ENCODE measurements at places on chromosomes 11 and 22.

DNA sequence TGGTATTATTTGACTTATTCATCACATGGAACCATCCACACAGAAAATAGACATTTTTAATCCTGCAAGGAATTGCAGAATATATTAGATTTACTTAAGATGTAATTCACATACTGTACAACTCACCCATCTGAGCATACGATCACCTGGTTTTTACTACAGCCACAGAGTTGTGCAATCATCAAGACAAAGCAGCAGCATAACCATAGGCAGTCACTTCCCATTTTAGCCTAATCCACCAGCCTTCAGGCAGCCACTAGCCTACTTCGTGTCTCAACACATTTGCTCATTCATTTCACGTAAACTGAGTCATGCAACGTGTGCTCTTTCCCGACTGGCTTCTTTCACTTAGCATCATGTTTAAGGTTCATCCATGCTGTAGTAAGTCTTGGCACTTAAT, 23.0 kb downstream of the PIWIL3 start:
- no peak for DNase-seq

- DNase-seq, result no peak
These were observed 83.8 kb downstream of the ME3 start for GRCh38 chr11:86588566-86589090.

DNA sequence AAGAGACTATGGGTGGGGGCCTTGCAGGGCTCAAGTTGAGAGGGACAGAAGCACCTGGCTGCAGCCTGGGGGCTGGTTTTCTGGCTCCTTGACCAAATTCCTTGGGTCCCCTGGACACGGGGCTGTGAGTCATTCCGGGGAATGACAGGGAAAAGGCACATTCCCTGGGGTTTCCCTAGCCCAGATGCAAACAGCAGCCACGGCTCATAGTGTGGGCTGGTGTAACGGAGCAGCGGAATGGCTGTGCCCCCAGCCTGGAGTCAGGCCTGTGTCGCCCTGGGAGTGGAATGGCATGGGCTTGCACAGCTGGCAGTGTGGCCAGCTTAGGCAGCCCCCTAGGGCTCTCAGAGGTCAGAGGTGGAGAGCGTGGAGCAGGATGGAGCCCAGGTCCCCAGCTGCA, 77.6 kb upstream of the KCNQ1OT1 start:
- DNase-seq, result no peak

GRCh38 chr22:36853407-36854099, 7.3 kb upstream of the NCF4 start:
- DNase-seq, result peak; percentile 85

DNA sequence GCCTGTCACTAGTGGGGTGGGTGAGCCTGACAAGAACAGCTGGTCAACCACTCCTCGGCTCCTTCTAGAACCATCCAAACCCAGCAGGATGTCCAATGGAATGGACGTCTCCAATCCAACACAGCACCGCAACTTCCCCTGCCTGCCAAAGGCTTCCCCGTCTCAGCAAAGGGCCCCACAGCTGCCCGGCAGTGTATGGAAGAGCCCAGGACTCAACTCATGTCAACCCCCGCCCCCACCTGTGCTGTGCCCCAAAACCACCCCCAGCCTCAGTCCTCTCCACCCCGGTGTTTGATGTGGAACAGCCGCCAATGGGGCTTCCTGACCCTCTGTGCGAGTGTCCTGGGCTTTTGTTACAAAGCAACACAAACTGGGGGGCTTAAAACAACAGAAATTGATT, 223.8 kb downstream of the CTTN start:
- no peak for DNase-seq

DNA sequence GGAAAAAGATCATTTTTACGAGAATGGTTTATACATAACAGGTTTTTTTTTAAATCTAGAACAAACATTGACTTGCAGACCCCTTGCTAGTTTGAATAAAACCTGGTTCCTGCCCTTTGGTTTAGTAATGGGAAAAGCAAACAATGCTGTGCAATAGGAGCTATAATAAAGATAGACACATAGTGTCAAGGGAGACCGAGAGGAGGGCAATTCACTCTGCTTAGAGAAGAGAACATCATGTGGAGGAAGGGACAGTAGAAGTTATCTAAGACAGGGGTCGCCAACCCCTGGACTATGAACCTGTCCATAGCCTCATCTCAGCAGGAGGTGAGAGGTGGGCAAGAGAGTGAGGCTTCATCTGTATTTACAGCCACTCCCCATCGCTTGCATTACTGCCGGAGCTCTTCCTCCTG, 7.0 kb upstream of the RDX start:
- DNase-seq, result no peak

GRCh38 chr22:46991666-46992065, 229.2 kb downstream of the TBC1D22A start:
- no peak for DNase-seq

- DNase-seq, result no peak
These were observed 1.5 kb downstream of the RAB30 start for GRCh38 chr11:83070044-83070701.

DNA sequence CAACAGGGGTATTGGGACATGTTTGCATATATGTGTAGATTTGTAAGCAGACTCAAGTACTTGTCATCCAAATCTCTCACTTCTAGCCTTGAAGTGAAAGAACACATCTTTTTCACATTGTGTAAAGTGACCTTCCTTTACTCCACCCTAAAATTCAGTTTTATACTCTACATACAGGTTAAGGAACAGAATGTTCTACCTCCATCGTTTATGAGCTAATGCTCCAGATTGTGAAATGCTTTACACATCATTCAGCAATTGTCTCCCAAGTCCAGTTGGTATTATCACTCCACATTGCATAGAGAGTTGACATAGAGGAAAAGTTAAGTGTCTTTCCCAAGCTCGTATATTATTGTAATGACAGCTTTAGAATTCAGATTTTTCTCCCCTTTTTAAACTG, 46.1 kb upstream of the BLID start:
- DNase-seq, result no peak

GRCh38 chr22:37498289-37498909, 12.2 kb upstream of the MFNG start:
- peak; percentile 63 for DNase-seq

- no peak for DNase-seq
These were observed 82.6 kb upstream of the SYT13 start for GRCh38 chr11:45368697-45369096.

DNA sequence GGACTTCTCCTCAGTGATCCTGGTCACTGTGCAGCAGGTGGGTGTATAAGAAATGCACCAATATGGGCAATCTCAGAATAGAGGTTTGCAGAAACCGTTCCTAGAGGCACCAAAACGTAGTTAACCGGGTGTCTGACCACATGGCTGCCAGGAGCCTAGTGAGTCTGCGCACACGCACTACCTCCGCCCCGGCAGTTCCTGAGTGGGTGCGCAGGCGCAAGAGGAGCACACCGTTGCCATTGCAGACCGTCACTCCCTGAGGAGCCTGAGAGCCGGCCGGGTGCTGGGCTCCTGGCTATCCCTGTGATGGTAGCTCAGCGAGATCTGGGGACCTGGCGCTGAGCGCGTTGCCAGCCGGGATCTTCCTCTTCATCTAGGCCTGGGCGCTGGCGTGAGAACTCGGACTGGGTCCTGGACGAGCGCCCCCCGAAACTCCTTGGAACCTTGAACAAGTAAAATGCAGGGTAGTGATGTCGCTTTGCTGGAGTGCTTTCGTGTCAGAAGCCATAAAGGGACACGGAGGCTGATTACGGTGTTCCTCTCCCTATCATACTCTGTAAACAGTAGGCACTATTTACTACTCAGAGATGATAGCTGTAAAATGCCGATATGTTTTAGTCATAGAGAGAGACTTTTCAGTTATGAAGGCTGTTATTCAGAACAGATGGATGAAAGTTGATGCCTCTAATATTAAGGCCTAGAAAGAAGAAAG, at the start of gene MS4A13:
Gene MS4A13, plus strand, starts transcription at position 249 of the 712 bp plus-strand sequence. CDS start 2,692 bp downstream, outside the sequence.
- no peak for DNase-seq

DNA sequence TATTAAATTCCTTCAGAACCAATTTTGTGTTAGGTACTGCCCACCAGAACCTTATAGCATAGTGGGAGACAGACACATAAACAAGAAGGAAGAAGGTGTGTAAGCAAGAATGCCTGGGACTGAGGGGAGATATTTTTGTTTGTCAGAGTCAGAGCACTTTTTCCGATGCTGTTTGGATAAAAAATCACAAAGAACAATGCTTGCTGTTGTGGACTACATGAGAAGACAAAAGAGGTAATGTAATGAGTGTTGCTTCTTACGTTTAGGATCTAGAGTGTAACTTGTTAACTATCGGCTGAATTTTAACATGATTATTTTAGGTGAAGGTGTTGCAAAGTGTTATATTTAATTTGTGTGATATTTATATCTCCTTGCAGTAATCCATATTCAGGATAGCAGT, 84.9 kb downstream of the ATM start:
- no peak for DNase-seq

- DNase-seq, result no peak
These were observed 66.1 kb downstream of the HSD17B12 start for GRCh38 chr11:43746670-43747069.

DNA sequence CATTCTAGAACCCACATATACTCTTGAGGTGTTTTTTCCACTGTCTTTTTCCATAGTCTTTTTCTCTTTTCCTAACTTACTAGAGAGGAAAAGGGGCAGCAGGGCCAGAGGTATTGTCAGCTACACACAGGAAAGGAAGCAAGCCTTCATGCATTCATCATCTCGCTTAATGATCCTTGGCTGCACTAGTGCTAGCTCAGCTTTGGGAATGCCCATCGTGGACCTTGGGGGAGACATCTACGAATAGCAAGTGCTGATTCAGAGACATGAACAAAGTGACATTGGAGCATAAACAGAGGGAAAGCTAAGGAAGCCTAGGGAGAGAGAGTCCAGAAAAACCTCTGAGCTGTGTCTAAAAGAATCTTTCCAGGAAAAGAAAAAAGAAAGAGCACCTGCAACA, 466.3 kb upstream of the ARHGAP42 start:
- no peak for DNase-seq

DNA sequence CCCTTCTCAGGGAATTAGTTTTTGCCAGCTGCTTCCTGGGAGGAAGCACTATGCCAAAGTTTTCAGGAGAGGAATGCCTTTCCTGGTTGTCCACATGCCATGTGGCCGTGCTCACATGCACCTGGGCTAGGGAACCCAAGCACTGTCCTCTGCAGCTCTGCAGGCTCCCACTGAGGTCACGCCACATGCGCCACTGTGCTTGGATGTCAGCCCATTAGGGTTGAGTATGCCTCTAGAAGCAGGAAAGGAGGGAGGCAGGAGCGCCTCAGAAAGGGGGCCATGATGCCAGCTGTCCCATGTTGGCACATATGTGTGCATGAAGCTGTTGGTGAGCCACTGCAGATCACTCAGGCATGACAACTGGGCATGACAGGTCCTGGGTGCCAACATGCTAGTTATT, 81.6 kb upstream of the SUSD2 start:
- DNase-seq, result no peak

GRCh38 chr11:3077846-3078440, 20.7 kb upstream of the CARS1 start:
- DNase-seq, result no peak

DNA sequence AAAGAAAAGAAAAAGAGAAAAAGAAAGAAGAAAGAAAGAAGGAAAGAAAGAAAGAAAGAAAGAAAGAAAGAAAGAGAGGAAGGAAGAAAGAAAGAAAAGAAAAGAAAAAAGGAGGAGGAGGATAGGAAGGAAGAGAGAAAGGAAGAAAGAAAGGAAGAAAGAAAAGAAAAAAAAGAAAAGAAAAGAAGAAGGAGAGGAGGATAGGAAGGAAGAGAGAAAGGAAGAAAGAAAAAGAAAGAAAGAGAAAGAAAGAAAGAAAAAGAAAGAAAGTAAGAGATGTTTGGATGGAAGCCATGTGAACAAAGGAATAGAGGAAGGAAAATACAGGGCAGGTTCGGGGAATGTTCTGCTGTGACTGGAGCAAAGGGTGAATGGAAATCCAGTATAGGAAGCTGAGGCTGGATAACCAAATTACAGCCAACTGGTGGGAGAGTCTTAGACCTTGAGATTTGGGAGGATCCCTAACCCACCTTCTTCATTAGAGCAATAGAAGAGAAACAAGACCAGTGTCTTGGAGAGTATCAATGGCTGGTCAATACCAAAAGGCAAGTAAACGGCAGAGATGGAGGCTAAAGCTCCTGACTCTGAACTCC, 94.9 kb downstream of the RASSF10 start:
- DNase-seq, result no peak

DNA sequence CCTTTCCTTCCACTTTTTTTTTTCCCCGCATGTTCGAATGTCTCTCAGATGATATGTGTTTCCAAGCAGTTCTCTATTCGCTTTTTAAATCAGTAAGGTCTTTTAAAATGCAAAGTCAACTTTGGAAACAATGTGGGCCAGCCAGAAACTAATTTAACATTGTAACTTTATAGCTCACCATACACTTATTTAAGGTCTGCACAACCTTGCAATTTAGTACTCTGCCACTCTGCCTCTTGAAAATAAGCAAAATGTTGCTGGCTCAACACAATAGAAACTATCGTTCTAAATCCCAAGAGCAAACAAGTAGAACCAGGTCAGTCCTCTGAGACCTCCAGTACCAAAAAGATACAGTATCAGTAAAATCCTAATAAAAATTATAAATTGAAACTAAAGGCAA, 109.0 kb downstream of the SIK3 start:
- DNase-seq, result no peak

DNA sequence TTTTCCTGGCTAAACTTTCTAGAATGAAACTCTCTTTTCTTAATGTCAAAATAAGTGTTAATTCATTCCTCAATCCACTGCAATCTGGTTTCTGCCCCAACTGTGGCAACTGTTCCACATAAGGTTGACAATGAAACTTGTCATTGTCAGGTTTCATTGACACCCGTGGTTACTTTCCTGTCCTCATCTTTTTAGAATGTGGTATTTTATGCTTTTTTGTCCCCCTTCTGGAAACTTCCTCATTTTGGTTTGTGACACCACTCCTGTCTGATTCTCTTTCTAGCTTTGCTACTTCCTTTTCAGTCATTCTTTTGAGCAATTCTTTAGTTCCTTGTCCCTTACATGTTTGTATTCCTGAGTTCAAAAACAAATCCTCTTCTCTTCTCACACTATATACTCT, 7.5 kb upstream of the PDE3B start:
- no peak for DNase-seq

DNA sequence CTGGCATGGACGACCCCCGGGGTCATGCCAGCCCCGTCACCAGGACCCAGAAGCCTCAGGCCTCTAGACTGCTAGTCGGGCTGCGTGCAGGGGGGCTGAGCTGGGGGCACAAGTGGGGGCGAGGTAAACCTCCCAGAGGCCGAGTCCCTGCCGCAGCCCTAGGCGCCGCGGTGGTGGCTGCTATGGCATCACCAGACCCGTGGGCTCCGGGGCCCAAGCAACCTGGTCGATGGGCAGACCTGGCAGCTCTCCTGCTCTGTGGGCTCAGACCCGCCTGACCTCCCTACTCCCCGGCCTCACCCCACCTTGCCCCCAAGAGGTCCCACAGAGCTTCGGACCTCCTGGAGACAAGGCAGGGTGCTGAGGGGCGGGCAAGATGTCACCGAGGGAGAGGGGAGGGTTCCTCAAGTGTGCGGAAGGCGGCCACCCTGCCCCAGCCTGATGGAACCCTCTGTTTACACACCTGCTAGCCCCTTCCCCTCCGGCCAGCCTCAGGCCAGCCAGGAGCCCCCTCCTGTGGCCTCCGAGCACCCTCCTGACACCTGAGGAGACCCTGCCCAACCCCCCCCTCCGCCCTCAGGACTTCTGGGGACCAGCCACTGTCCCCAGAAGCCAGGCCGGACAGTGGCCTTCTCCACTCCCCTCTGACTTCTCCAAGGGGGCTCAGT, 9.4 kb downstream of the IGF2 start:
- no peak for DNase-seq

GRCh38 chr22:44400763-44401060, 88.0 kb upstream of the SHISAL1 start:
- no peak for DNase-seq

GRCh38 chr11:32184723-32185376, 94.0 kb downstream of the RCN1 start:
- no peak for DNase-seq

GRCh38 chr22:20267441-20268278, 458 bp downstream of the RTN4R start:
- no peak for DNase-seq
